ENCODE measurements at places on chromosomes 11 and 22. TPM values are rescaled to one million over a fixed set of nuclear protein-coding genes. Genes with fewer than 3 reads are reported as not detected.

The C11orf16 gene
- not detected for polyA plus RNA-seq

The PHLDA2 gene
- 36.0 TPM for polyA plus RNA-seq

The ST13 gene
- 111 TPM for polyA plus RNA-seq

The UBQLNL gene
- polyA plus RNA-seq = 0.48 TPM

The GLYATL1 gene
- 0.33 TPM for polyA plus RNA-seq

The POU2AF2 gene
- polyA plus RNA-seq = not detected

The CNGA4 gene
- not detected for polyA plus RNA-seq

The KCNJ1 gene
- 0.06 TPM for polyA plus RNA-seq

The TTC36 gene
- not detected for polyA plus RNA-seq

The BEST1 gene
- 0.02 TPM for polyA plus RNA-seq

The TAF10 gene
- 120 TPM for polyA plus RNA-seq

The KDM4E gene
- polyA plus RNA-seq = not detected

The MYBPC3 gene
- not detected for polyA plus RNA-seq

The OR4A47 gene
- polyA plus RNA-seq = not detected

The PUS3 gene
- 8.8 TPM for polyA plus RNA-seq

The GAS2 gene
- 0.64 TPM for polyA plus RNA-seq

The NPAS4 gene
- polyA plus RNA-seq = not detected

The CCDC157 gene
- polyA plus RNA-seq = 1.6 TPM

The GNAZ gene
- 0.03 TPM for polyA plus RNA-seq

The GLYAT gene
- 0.10 TPM for polyA plus RNA-seq

The SPECC1L gene
- polyA plus RNA-seq = 14.5 TPM

The APOA4 gene
- polyA plus RNA-seq = not detected

The PDGFB gene
- 4.3 TPM for polyA plus RNA-seq

The SAA1 gene
- 27.5 TPM for polyA plus RNA-seq

The OR51I1 gene
- polyA plus RNA-seq = not detected

The RAB3IL1 gene
- 0.31 TPM for polyA plus RNA-seq

The OR8G5 gene
- polyA plus RNA-seq = not detected

The AIFM3 gene
- polyA plus RNA-seq = 0.59 TPM

The NRIP3 gene
- polyA plus RNA-seq = 1.0 TPM

The ZNF215 gene
- 3.3 TPM for polyA plus RNA-seq

The EHF gene
- polyA plus RNA-seq = 64.1 TPM

The BDNF gene
- polyA plus RNA-seq = 0.35 TPM

The TMA7B gene
- not detected for polyA plus RNA-seq

The JHY gene
- polyA plus RNA-seq = 3.6 TPM

The MMP11 gene
- 0.20 TPM for polyA plus RNA-seq

Measured in keratinocyte (primary cell).